ENCODE measurements at places on chromosomes 4 and X. TPM values are rescaled to one million over a fixed set of nuclear protein-coding genes. Genes with fewer than 3 reads are reported as not detected.

DNA sequence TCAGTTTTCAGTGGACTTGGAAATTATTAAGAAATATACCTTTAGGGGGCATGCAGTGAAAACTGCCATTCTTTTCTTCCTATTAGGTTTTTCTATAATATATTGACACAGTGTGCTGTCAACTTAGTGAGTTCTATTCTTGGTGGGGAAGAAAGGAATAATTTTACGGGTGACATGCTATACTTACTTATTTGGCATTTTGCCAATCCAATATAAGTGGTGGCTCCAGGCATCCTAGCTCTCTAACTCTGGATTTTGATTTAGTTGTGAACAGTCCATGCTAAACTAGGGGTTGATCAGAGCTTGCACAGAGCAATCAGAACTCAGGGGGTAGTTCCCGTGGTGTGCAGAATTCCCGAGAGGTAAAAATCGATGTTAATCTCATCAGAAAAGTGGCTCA lies 277.7 kb upstream of the FTHL17 start:
- no peak overlapping the region for H3K27ac ChIP-seq
- no peak overlapping the region for H3K4me3 ChIP-seq
- no peaks in the 10 kb centered on the region for H3K36me3 ChIP-seq
- no peaks in the 10 kb centered on the region for H3K4me1 ChIP-seq
- no peaks in the 10 kb centered on the region for H3K27me3 ChIP-seq

DNA sequence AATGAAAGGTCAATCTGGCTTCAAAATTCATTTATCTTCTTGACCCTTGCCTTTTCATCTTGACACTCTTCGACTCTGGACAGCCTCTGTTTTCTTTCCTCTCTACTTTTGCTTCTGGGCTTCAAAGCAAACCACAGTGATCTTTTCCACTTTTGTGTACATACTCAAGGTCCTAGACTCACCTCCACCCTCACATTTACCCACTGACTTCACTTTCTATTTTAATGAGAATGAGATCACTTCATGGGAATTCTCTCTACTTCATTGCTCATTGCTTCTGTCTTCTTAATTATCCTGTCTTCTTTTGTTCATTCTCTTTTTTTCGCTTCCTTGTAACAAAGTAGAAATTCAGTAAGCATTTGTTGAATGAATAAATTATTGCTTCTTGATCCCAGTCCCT lies 330.1 kb upstream of the HAND2 start:
- H3K36me3 ChIP-seq: no peaks in the 10 kb centered on the region
- no peaks in the 10 kb centered on the region for H3K4me1 ChIP-seq
- no peak overlapping the region for H3K4me3 ChIP-seq
- DNase-seq: no peak
- no peak overlapping the region for H3K27ac ChIP-seq

DNA sequence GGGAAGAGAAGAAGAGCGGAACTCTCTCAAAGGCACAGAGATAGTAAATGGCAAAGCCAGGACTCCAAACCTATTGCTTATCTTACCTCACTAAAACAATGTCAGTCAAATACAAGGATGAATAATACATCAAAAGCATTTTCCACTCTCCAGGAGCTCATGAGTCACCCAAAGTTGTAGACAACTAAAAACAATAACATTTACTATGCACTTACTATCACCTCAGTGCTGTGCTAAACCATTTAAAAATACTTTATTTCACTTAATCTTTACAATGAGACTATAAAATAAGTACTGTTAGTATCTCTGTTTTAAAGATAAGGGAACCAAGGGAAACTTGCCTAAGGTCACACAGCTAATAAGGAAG lies 163.2 kb upstream of the SPANXC start:
- no peak overlapping the region for H3K27ac ChIP-seq
- H3K36me3 ChIP-seq: no peaks in the 10 kb centered on the region
- no peak overlapping the region for H3K4me3 ChIP-seq
- DNase-seq: no peak
- H3K4me1 ChIP-seq: no peaks in the 10 kb centered on the region

The RIBC1 gene
- 1.5 TPM for total RNA-seq

DNA sequence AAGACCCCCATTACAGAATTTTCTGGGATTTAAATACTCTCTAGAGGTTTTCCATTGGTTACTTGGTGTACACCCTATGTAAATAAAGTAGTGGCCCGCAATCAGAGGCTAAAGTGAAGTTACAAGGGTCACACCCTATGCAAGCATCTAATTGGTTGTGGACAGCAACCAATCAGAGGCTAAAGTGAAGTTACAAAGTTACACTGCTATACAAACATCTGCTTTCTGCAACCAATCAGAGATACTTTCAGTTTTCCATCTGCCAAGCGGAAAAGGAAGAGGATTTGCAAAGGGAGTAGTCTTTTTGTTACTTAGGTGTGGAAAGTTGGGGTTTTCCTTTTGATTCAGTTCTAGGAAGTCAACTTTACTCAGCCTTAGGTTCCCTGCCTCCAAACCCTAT lies 2.0 kb upstream of the ATRX start:
- H3K4me3 ChIP-seq: peak overlapping the region; percentile 69
- H3K27ac ChIP-seq: peak overlapping the region; percentile 45
- no peaks in the 10 kb centered on the region for H3K36me3 ChIP-seq
- DNase-seq: no peak
- peaks cover 9% of the 10 kb centered on the region for H3K4me1 ChIP-seq

- no peak overlapping the region for H3K4me3 ChIP-seq
- H3K4me1 ChIP-seq: no peaks in the 10 kb centered on the region
- H3K27me3 ChIP-seq: no peaks in the 10 kb centered on the region
- no peak for DNase-seq
Observed at GRCh38 chrX:124383354-124383753, 37.0 kb downstream of the SH2D1A start.

GRCh38 chr4:178309890-178310289 lies 867.7 kb upstream of the AGA start:
- H3K4me3 ChIP-seq: no peak overlapping the region
- H3K36me3 ChIP-seq: no peaks in the 10 kb centered on the region
- DNase-seq: no peak
- no peaks in the 10 kb centered on the region for H3K27me3 ChIP-seq
- no peak overlapping the region for H3K27ac ChIP-seq

The GAGE13 gene
- total RNA-seq: not detected

The HERC6 gene
- 28.3 TPM for total RNA-seq

- no peak overlapping the region for H3K4me3 ChIP-seq
- DNase-seq: no peak
- H3K27me3 ChIP-seq: peaks cover 33% of the 10 kb centered on the region
- no peak overlapping the region for H3K27ac ChIP-seq
Observed at GRCh38 chr4:56272927-56273326, 114.4 kb downstream of the AASDH start.

The OTUD6A gene
- not detected for total RNA-seq

- no peak overlapping the region for H3K4me3 ChIP-seq
- no peaks in the 10 kb centered on the region for H3K36me3 ChIP-seq
- DNase-seq: no peak
Observed at GRCh38 chr4:123545667-123546572, 149.3 kb downstream of the SPRY1 start.

DNA sequence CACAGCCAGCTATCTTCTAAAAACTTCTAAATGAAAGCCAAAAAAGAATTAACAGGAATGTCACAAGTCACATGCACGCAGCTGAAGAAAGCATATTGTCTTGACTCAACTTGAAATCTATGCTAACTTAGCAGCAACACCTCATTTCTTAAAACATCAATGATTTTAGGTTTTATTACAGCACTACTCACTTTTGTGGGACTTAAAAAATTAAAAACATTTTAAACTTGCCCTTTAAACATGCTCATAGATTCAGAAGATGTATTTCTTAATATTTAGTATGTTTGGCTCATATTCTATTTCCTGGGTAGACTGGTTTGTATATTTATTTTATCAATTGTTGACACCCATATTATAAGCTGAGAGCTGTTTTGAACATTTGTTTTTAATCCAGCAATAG lies 279.4 kb downstream of the NKX6-1 start:
- H3K36me3 ChIP-seq: no peaks in the 10 kb centered on the region
- no peaks in the 10 kb centered on the region for H3K27me3 ChIP-seq
- H3K27ac ChIP-seq: no peak overlapping the region
- H3K4me3 ChIP-seq: no peak overlapping the region

DNA sequence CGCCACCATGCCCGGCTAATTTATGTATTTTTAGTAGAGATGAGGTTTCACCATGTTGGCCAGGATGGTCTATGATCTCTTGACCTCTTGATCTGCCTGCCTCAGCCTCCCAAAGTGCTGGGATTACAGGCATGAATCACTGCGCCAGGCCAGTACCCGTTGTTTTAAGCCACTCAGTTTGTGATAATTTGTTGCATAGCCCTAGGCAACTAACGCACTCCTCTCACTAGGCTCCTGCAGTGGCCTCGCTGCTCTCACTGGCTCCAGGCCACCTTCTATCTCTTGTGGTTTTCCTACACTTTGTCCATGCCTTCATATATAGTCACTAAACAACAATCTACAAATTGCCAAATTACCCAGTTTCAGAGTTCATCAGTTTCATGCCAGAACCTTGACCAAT lies 58.1 kb downstream of the DCHS2 start:
- no peak for DNase-seq
- peaks cover 26% of the 10 kb centered on the region for H3K27me3 ChIP-seq
- H3K36me3 ChIP-seq: no peaks in the 10 kb centered on the region

All from T-helper 17 cell (primary cell).